ENCODE measurements at places on chromosomes 3 and 15.

DNA sequence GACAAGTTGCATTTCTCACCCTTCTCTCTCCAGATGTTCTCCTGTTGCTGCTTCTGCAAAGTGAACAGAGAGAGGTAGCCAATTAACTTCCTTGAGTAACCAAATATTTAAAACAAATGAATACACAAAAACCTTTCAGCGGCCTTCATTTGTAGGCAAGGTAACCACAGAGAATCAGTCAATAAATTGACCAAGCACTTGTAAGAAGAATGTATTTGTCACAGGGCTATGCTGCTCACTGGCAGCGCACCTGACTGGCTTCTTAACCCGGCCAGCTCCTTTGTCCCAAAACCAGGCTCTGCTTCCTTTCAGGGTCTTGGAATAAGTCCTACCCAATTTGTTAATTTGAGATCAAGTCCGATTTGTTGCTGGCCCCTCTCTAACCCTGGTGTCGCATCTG lies 43.5 kb upstream of the STXBP5L start:
- no peak overlapping the region for H3K27ac ChIP-seq
- H3K4me3 ChIP-seq, result no peak overlapping the region
- no peaks in the 10 kb centered on the region for H3K36me3 ChIP-seq
- H3K4me1 ChIP-seq, result no peaks in the 10 kb centered on the region

DNA sequence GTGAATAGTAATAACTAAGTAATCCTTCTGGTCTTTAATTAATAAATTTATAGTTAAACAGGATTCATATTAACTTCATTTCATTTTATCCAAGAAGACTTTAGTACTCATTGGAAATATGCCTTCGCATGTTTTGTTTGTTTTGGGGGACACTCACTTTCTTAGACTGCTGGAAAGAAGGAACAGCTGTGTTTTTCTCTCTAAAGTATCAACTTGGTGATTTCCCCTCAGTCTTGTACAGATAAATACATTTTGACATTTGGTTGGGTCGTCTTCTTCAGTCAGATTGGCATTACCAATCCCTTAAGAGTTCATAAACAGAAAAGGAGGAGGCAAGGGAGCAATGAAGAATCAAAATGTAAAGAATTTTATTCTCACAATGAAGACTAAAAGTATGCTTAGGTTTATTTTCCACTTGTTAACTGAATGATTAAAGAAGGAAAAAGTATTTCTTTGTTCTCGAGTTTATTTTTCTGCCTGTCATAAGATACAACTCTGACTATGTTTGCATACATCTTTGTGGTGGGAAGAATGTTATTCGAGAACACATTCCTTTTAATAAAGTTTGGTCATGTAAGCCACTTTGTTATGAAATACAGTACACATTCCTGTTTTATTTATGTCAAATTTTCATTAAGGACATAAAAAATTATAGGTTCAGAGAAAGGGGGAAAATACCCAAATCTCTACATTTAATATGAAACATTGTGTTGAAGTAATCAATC lies 140.2 kb downstream of the GMNC start:
- H3K4me1 ChIP-seq, result peaks cover 2% of the 10 kb centered on the region
- DNase-seq, result no peak
- no peak overlapping the region for H3K4me3 ChIP-seq
- no peaks in the 10 kb centered on the region for H3K27me3 ChIP-seq
- no peak overlapping the region for H3K27ac ChIP-seq

DNA sequence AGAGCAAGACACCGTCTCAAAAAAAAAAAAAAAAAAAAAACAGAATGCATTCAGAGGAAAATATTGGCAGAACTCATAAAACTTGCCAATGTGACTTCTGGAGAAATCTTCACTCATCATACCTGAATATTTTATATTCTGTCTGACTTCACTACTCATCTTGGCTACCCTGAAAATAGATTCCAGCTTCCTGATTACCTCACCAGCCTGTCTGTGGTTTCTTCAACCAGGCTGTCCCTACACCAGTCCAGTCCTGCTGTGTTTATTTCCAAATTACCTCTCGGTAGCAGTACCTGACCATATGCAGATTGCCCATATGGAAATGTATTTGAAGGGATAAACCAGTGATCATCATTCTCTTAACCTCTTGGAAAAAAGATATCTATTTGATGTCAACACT lies 9.3 kb upstream of the P3H2 start:
- H3K4me1 ChIP-seq, result peaks cover 12% of the 10 kb centered on the region
- H3K27ac ChIP-seq, result no peak overlapping the region
- no peak overlapping the region for H3K4me3 ChIP-seq
- no peaks in the 10 kb centered on the region for H3K36me3 ChIP-seq
- no peak for DNase-seq

- no peaks in the 10 kb centered on the region for H3K4me1 ChIP-seq
- H3K36me3 ChIP-seq, result no peaks in the 10 kb centered on the region
- H3K4me3 ChIP-seq, result no peak overlapping the region
- no peak overlapping the region for H3K27ac ChIP-seq
- H3K27me3 ChIP-seq, result no peaks in the 10 kb centered on the region
These were observed 10.4 kb upstream of the CX3CR1 start for GRCh38 chr3:39290255-39290654.

- no peak overlapping the region for H3K27ac ChIP-seq
- H3K4me3 ChIP-seq, result no peak overlapping the region
- H3K27me3 ChIP-seq, result peaks cover 6% of the 10 kb centered on the region
These were observed 192.7 kb upstream of the LRIG1 start for GRCh38 chr3:66693461-66694031.

- H3K4me1 ChIP-seq, result peaks cover 2% of the 10 kb centered on the region
- no peaks in the 10 kb centered on the region for H3K36me3 ChIP-seq
- DNase-seq, result no peak
- H3K27ac ChIP-seq, result no peak overlapping the region
- H3K4me3 ChIP-seq, result no peak overlapping the region
These were observed 29.8 kb upstream of the TRH start for GRCh38 chr3:129944709-129945108.

GRCh38 chr3:126508564-126508964 lies 9.0 kb downstream of the UROC1 start:
- no peaks in the 10 kb centered on the region for H3K4me1 ChIP-seq
- no peak for DNase-seq
- H3K4me3 ChIP-seq, result no peak overlapping the region
- no peaks in the 10 kb centered on the region for H3K36me3 ChIP-seq
- H3K27me3 ChIP-seq, result peaks cover 22% of the 10 kb centered on the region

GRCh38 chr3:132870541-132870940 lies 148.3 kb upstream of the NPHP3 start:
- peaks cover 6% of the 10 kb centered on the region for H3K27me3 ChIP-seq
- no peaks in the 10 kb centered on the region for H3K36me3 ChIP-seq
- H3K4me1 ChIP-seq, result no peaks in the 10 kb centered on the region
- no peak for DNase-seq

DNA sequence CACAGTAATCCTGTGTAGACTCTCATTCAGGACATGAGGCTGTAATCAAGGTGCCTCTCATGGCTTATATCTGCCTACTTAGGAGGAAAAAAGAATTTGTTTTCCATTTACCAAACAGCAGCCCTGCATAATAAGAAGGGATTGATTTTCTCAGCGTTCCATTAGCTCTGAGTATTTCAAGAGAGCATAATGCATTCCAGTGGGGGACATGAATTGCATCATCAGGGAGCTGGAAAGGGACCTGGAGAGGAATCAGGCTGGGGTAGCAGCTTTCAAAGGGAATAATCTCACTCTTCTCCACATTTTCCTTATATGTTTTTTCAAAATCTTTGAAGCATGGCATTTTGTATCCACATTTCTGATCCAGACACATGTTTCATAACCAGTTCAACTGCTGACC lies 150.6 kb upstream of the ANKRD28 start:
- no peak overlapping the region for H3K27ac ChIP-seq
- no peak for DNase-seq
- no peaks in the 10 kb centered on the region for H3K27me3 ChIP-seq
- no peaks in the 10 kb centered on the region for H3K4me1 ChIP-seq

- H3K27ac ChIP-seq, result no peak overlapping the region
- H3K4me3 ChIP-seq, result no peak overlapping the region
- no peaks in the 10 kb centered on the region for H3K27me3 ChIP-seq
- no peak for DNase-seq
- no peaks in the 10 kb centered on the region for H3K36me3 ChIP-seq
- H3K4me1 ChIP-seq, result peaks cover 3% of the 10 kb centered on the region
These were observed 45.9 kb upstream of the LMCD1 start for GRCh38 chr3:8455526-8456411.

All from mesothelial cell of epicardium (in vitro differentiated cells).